ENCODE measurements at places on chromosomes 2 and 18. TPM values are rescaled to one million over a fixed set of nuclear protein-coding genes. Genes with fewer than 3 reads are reported as not detected.

DNA sequence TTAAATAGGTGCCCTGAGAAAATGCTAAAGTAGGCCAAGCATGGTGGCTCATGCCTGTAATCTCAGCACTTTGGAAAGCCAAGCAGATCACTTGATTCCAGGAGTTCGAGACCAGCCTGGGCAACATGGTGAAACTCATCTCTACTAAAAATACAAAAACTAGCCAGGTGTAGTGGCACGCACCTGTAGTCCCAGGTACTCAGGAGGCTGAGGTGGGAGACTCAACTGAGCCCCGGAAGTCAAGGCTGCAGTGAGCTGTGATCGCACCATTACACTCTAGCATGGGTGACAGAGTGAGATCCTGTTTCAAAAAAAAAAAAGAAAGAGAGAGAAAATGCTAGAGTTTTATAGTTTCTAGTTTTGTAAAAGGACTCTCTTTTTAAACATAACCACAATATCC lies 12.0 kb downstream of the ANKRD44 start:
- H3K27me3 ChIP-seq: no peaks in the 10 kb centered on the region
- H3K4me3 ChIP-seq: no peak overlapping the region
- H3K4me1 ChIP-seq: no peaks in the 10 kb centered on the region
- no peak overlapping the region for H3K27ac ChIP-seq
- DNase-seq: no peak

The DNER gene
- total RNA-seq: 0.27 TPM

DNA sequence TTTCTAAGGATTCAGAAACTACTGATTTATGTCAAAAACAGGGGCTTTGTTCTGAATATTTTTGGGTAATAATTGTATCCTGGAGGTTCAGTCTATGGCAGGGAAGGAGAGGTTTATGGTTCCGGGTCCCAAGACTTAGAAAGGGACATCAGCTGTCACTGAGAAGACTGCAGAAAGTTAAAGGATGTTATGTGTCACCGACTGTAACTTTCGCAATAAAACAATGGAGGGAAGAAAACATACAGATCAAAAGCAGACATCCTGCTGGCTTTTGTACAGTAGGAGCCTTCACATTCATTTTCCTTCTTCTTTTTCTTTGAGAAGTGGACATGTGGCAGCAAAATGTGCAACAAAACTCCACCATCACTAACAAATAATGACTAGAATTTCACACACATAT lies 900.7 kb upstream of the SOX11 start:
- DNase-seq: no peak
- H3K4me3 ChIP-seq: no peak overlapping the region
- no peaks in the 10 kb centered on the region for H3K4me1 ChIP-seq
- H3K27ac ChIP-seq: no peak overlapping the region

The IL36A gene
- total RNA-seq: not detected

- H3K4me3 ChIP-seq: no peak overlapping the region
- H3K4me1 ChIP-seq: no peaks in the 10 kb centered on the region
- H3K36me3 ChIP-seq: no peaks in the 10 kb centered on the region
- H3K27ac ChIP-seq: peak overlapping the region; percentile 17
- no peak for DNase-seq
These were observed 24.0 kb downstream of the HS1BP3 start for GRCh38 chr2:20626698-20627513.

The SLC8A1 gene
- 4.1 TPM for total RNA-seq
